ENCODE measurements at places on chromosomes 4 and X.

DNA sequence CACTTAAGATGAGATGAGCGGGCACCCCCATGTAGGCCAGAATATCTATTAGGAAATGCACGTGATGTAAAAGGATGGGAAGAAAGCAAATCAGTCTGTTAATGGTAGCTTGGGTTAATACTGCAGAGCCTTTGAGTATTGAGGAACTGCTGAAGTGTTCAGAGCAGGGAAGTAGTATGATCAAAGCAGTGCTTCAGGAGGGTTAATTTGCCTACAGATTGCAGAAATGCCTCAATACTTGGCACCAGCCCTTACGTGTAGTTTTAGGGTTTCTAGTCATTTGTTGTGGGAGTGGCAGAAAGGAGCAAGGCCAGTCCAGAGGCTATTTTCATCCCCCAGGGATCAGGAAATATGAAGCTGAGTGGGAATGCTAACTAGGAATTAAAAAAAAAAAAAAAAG, 19.7 kb downstream of the ZFX start:
- no peak for DNase-seq

DNA sequence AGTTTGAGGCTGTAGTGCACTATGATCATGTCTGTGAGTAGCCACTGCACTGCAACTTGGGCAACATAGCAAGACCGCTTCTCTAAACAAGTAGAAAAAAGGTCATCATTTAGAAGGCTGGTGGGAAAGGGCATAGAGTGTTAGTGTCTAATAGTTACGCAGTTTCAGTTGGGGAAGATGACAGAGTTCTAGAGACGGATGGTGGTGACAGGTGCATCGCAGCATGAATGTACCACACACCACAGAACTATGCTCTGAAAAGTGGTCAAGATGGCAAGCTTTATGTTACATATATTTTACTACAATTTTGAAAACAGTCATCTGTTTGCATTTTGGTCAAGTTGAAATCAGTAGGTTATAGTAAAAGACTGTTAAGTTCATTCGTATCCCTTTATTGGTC, 23.7 kb upstream of the CLDN34 start:
- no peak for DNase-seq

DNA sequence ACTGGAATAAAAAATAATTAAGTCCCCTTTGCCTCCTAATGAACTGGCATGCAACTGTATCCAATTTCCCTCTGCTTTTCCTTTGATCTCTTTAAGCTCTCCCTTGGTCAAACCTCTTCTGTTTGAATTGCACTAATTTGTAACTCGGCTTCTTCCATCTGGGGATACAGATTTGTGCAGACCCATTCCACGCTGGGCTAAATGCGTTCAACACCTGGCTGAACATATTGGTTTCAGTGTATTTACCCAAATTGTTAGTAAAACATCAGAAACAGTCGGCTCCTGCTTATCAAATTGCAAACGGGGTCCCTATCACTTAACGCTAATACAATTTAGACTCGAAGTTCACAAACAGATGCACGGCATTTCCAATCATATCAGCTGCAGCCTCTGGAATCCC, 124.9 kb upstream of the TAPT1 start:
- DNase-seq, result no peak

DNA sequence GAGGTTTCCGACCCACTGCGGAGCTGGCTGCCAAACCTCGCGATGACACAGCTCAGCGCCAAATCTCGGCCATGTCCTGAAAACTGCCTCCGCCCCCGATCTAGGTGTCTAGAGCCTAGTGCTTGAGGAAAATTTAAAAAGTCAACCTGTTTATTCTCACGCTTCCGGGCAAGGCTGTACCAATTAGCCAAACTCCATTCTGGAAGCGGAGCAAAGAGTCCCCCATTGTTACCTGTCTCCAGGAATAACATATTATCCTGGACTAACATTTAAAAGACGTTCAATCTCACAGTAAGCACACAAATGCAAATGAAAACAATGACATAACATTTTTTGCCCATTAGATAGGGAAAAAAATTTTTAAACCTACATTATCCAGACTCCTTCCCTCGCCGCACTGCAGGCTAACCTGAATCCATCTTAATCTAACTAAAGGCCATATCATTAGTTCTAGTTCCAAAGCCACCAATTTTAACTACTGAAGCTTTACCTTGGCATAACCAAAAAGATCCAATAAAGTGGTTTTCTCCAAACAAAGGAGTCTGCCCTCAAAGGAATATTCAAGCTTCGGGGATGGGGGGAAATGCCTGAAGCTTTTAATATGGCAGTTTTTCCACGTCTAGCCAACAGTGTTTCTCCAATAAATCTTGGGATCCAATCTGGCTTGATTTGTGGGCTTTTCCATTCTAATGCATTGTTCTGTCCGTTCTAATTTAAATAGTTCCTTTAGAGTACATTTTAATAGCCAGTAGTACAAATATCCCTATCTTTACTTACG, 1.9 kb downstream of the HUWE1 start:
- DNase-seq, result no peak

- DNase-seq, result no peak
Observed at GRCh38 chrX:115902995-115903394, 267.5 kb upstream of the AGTR2 start.

DNA sequence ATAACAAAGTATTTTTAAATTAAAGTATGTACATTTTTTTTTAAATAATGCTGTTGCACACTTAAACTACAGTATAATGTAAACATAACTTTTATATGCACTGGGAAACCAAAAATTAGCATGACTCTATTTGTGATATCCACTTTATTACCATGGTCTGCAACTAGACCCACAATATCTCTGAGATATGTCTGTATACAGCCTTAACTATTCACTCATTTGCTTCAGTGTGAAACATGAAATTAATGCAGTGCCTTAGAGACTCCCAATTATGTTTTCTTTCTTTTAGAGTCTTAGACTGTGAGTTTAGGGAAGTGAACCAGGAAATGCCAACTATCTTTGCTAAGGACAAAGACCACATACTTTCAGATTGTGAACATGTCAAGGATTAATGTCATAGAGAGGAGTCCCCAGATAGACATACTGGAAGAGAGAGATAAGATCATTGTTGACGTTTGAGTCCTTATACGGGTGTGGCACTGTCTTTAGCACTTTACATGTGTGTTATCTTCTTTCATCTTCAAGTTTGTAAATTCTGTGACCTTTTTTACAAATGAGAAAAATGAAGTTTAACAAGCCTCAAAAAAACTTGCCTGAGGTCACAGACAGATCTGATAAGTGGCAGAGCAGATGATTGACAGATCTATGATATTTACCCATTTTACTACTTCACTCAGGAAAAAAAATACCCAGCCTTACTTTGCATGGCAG, 23.2 kb downstream of the CXorf58 start:
- no peak for DNase-seq

- no peak for DNase-seq
Observed at GRCh38 chrX:64338296-64338695, 57.0 kb downstream of the MTMR8 start.

- no peak for DNase-seq
Observed at GRCh38 chrX:11266573-11267003, 26.6 kb upstream of the AMELX start.

Measured in effector CD8-positive, alpha-beta T cell (primary cell).